ENCODE measurements at places on chromosomes 5 and 9.

- DNase-seq: peak; percentile 81
Observed at GRCh38 chr5:175696139-175696854, 38.4 kb downstream of the HRH2 start.

GRCh38 chr9:75378036-75378435 is 289.7 kb downstream of the OSTF1 start:
- DNase-seq: peak; percentile 10

- peak; percentile 51 for DNase-seq
Observed at GRCh38 chr9:134707031-134707680, 65.6 kb downstream of the COL5A1 start.

GRCh38 chr9:135787776-135788575 is 86.0 kb downstream of the KCNT1 start:
- no peak for DNase-seq

GRCh38 chr9:19976226-19976625 is 187.4 kb upstream of the SLC24A2 start:
- no peak for DNase-seq

DNA sequence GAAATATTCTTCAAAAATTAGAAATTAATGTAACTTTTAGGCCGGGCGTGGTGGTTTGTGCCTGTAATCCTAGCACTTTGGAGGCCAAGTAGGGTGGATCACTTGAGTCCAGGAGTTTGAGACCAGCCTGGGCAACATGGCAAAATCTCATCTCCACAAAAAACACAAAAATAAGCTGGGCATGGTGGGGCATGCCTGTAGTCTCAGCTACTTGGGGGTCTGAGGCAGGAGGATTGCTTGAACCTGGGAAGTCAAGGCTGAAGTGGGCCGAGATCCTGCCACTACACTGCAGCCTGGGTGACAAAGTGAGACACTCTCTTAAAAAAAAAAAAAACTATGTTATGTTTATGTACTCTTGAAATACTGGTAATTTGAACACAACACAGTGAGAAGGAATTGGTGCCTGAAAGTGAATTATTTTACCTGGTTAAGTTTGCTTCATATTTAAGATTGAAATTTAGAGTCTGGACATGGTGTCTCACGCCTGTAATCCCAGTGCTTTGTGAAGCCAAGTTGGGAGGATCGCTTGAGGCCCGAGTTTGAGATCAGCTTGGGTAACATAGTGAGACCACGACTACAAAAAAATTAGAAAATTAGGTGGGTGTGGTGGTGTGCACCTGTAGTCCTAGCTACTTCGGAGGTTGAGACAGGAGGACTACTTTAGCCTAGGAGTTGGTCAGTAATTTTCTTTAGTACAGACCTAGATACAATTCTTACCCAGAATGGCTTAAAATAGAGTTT is 15.0 kb downstream of the ARRDC3 start:
- DNase-seq: no peak

- DNase-seq: no peak
Observed at GRCh38 chr5:14347522-14347921, 204.4 kb downstream of the TRIO start.

- no peak for DNase-seq
Observed at GRCh38 chr9:134474055-134474370, 147.8 kb downstream of the RXRA start.

- DNase-seq: no peak
Observed at GRCh38 chr9:82124090-82124489, 135.5 kb downstream of the SPATA31D1 start.

GRCh38 chr9:90773617-90774016 is 28.0 kb upstream of the SYK start:
- peak; percentile 31 for DNase-seq

DNA sequence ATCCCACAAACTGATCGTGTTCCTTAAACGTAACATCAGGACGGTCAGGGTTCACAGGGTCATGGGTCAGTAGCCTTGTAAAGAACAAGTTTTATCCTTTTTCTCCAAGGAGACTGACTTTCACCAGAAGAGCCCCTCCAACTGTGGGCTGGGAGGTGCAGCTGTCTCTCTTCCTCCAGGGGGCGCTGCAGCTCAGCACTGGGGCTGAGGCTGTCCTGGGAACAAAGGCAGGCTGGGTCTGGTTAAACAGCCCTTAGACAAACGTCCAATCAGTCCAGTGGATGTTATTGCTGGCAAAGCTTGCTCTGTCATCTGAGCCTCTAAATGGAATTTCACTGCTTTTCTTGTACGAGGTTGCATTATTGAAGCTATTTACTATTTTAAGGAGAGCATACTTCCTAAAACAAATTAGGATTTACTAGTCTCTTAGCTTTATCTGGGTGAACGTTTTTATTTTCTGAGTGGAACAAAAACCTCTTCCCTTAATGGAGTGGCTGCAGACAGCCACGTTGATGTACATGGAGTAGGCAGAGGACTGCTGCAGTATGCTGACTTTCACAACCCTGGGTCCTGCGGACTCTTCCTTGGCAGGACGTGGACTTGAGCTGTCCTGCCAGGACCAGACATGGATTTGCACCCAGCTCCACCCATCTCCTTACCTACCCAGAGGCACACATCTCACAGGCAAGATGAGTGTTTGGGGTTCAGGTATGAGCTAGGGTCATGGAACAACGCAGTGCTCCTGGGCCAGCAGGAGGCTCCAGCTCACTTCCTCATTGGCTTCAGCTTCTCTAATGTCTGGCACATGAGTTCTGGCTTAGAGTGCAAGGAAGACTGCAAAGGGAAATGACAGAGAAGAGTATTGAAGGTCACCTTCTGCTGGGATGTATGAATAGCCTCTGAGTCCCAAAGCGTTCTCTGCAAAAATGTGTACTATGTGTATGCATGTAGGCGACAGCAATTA is 7.8 kb downstream of the EXOSC2 start:
- peak; percentile 79 for DNase-seq

GRCh38 chr5:122985006-122985700 is 51.4 kb downstream of the PPIC start:
- DNase-seq: no peak
